ENCODE measurements at places on chromosomes 2 and 18.
A peak's percentile ranks its signal among the peaks of the same experiment; 100 is the strongest.

DNA sequence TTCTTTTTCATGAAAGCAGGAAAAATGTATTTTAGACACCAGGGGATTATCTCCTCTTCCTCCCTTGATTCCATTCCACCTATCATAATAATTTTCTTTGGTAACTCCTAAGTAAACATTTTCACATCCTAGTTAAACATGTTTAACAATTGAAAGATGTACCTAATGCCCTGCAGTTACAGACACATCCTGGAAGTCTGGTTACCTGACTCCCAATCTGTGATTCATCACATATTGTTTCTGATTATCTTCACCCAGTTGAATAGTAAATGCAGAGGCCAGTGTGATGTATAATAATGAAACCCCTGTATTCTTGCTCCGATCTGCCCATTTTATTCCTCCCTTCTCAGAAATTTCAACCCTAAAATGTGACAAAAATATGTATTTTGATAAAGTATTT lies 1237.6 kb upstream of the LRRTM1 start:
- no peak for DNase-seq

DNA sequence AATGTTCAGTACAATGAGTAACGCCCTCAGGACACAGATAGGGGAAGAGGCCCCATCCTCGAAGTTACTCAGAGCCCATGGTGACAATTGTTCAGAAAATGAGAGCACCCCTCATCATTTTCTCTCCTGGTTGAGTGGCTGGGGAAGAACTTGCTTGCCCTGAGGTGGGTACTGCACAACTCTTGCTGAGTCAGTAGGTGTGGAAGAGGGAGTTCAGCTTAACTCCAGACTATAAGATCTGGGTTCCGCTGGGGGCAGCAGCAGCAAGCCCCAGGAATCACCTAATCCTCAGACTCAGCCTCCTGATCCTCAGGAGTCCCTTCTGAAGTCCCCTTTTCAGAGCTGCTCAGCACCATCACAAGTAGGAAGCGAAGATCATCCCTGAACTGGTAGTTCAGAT lies 123.7 kb downstream of the PIEZO2 start:
- no peak for DNase-seq

DNA sequence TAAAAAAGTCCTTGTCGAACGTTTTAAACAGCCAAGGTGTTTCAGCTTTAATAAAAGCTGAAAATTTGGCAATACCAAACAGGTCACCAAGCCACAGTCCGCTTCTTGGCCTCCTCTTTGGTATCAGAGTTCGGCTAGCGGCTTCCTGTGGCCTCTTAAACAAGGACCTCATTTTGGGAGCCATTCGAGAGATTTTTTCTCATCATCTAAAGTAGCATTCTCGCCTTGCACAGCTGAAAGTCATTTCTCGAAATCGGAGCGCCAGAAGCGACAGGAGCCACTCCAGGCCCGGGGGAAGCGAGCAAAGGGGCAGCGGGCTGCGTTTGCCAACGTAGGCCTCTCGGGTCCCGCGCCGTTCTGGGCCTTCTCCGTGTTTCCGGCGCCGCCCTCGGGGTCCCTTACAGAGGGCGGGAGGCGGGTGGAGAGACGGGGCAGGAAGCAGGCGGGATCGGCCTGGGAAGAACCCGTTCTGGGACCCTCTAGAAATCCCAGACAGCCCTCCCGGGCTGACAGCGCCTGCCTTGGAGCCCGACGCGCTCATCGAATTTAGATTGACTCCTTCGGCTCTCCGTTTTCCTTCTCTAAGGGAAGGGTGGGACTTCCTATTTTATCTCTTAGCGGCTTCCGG lies 522 bp upstream of the ZNF407 start:
- DNase-seq, result no peak

GRCh38 chr2:237090906-237091305 lies 5.2 kb downstream of the COPS8 start:
- no peak for DNase-seq

GRCh38 chr2:179470089-179470488 lies 205.5 kb upstream of the SESTD1 start:
- no peak for DNase-seq

- DNase-seq, result no peak
Observed at GRCh38 chr18:48927286-48928080, 23.3 kb downstream of the SMAD7 start.

- peak; percentile 20 for DNase-seq
Observed at GRCh38 chr2:208265371-208265800, 669 bp upstream of the PIKFYVE start.

GRCh38 chr2:105797298-105797819 lies 52.6 kb downstream of the NCK2 start:
- no peak for DNase-seq

- no peak for DNase-seq
Observed at GRCh38 chr2:71281950-71282349, 49.6 kb upstream of the ZNF638 start.

DNA sequence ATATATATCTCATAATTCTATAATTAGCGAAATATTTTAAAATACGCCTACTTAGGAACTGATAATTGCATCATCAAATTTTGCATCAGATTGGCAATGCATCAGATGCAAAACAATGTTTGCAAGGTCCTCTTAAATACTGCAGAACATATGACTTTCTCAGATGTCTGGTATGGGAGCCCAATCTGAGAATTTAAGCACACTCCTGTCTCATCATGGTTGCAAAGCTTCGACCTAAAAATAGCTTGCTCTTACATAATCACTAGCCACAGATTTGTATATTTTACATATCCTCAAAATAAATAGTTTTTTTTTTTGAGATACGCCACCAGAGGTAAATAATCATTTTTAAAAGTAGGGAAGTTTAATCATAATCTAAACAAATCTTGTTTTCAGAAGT lies 123.2 kb downstream of the CABYR start:
- DNase-seq, result no peak

Data from CD8-positive, alpha-beta memory T cell (primary cell).